Activated CD4-positive, alpha-beta T cell treated with anti-CD3 and anti-CD28 coated beads, Interleukin-2, amount 10 ng/mL, durations not matched to agents 7 days and 5 days (primary cell): ENCODE measurements at places on chromosomes 6 and 20.

GRCh38 chr20:34337982-34338726 lies 24.9 kb upstream of the ITCH start:
- no peak for DNase-seq

GRCh38 chr6:157376706-157377230 lies 4.2 kb upstream of the ZDHHC14 start:
- DNase-seq, result no peak

DNA sequence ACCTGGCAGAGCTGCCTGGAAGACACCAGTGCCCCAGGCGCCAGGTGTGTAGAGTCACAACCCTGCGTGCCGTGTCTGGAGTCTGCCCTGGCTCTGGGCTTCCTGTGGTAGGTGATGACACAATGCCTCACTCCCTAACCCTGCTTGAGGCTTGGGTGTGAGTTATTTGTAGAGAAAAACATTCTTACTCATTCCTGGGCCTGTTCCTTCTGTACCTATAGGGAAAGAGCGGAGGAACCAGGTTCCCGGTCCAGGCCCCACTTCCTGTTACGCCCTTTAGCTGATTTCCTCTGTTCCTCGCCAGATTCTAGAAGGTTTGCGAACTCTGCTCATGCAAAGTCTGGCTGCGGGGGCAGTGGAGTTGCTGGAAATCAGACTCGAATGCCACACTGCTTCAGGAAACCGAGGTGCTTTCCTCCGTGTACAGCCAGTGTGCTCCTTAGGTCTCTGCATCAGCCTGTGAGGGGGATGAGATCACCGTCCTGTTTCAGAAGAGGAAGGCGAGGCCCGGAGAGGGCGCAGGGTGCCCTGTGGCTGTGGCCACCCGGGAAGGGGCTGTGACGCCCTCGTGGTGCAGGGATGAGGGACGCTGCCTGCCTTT lies 67.1 kb upstream of the DUSP22 start:
- DNase-seq, result peak; percentile 67

DNA sequence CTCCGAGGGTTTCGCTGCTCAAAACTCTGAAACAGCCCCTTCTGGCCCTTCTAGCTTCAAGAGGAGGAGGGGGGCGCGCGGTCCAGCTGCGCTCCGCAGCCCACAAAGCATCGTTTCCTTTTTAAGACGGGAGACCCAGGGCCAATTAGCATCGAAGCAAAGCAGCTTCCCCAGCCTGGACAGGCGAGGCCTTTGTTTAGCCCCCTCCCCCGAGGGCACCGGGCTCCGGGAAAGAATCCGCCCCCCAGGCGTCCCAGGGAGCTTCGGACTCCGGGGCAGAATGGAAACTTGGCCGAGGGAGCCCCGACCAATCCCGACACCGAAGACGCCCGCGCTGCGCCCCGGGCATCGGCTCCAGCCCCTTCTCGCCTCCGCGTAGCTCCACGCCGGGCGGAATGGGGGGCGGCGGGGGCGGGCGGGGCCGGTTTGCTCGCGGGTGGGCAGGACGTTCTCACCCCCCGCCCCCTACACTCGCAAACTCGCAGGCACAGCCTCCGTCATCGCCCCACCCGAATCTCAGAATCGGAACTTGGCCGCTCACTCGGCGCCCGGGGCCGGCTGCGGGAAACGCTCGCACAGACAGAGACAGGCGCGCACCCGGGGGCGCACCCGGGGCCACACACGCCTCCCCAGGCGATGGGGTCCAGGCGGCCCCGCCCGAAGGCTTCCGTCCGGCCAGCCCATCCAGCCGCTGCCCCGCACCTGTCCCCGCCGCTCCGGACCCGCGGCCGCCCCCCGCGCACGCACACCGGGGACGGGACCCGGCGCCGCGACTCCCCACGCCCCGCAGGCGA lies 628 bp downstream of the NKAIN4 start:
- DNase-seq, result no peak

DNA sequence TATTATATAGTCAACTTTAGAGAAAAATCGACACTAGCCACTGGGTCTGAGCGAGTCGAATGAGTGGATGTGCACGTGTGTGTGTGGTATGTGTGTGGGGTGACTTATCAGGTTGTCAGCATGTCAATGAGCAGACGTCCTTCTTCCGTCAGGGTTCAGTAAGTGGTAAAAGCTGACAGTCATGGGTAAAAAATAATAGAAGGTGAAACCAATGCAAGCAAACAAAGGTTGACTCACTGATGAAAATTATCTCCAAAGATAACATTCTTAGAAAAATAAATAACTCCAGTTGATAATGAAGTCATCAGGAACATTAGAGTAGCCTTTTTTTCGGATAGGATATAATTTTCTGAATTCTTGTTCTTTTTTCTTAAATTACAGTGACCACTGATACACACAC lies 243.8 kb upstream of the FOXQ1 start:
- DNase-seq, result no peak

- no peak for DNase-seq
Observed at GRCh38 chr20:59961423-59961822, 3.2 kb downstream of the CDH26 start.

DNA sequence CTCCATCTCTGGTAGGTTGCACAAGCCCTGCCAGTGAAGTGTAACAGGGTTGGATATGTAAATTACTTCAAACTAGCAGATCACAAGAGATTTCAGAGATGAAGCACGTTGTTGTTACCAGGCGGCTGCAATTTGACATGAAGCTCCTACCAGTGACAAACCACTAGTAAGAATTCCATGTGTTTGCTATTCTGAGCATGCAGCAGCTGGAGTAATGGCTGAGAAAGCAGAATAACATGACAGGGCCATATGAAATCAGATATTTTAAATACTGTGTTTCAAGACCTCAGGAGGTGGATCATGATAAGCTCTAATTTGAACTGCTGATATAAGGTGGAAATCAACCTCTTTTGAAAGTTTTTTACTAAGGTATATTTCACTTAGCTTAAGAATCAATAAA lies 11.4 kb downstream of the RIN2 start:
- no peak for DNase-seq

DNA sequence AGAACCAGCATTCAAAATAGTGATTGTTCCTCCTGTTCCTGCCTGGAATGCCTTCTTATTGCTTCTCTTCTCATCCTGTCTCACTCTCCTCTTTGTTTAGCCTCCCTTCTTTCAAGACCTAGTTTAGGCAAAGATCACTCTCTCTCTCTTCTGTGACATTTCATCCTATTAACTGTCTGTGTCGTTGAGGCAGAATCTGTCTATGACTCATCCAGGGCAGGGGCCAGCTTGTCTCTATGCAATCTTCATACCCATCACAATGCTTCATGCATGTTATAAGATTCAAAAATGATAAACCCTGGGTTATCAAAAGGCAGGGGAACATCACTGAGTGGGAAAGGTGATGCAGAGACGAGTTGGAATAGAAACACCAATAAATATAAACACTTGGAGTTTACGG lies 32.2 kb upstream of the FOXA2 start:
- no peak for DNase-seq

- no peak for DNase-seq
Observed at GRCh38 chr6:75250552-75250951, 7.0 kb upstream of the COX7A2 start.

GRCh38 chr20:46979603-46980241 lies 85.1 kb downstream of the EYA2 start:
- DNase-seq, result peak; percentile 22

GRCh38 chr6:73803562-73804241 lies 107.7 kb downstream of the CD109 start:
- no peak for DNase-seq

DNA sequence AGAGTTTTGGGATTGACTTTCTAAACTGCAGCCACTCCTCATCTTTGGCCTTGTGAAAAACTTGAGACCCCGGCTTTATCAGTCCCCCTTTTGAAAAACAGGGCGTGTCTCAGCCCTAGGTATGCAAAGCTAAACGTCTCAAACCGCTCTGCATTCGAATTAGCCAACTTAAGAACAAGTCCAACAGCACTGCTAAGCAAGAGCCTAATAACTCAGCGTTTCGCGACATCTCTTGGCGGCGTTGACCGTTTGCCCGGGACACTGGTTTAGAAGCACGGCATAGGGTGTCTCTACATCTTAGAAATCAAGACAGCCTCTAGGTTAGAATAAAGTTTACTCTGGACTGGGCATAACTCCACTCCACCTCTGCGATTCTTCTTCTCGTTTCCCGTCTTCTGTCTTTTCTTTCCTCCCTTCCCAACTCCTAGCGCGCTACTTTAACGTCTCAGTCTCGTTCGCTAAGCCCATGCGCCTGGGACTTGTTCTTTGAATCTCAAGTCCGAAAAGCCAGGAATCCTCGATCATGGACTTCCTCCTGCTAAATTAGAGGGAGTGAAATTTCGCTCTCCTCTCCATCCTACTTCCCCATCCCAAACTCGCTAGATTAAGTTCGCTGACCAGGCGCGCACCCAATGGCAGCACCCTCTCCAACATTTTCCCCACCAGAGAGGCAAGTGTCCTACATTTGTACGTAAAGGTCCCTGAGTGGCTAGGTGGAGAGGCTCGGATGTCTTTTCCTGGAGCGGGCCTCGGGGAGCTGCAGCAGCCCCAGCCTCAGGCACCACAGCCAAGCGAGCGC lies 10.5 kb upstream of the TFAP2A start:
- DNase-seq, result no peak

- no peak for DNase-seq
Observed at GRCh38 chr6:19204445-19204844, 632.7 kb upstream of the ID4 start.
